Posterior cingulate gyrus (tissue), 11 donors: ENCODE measurements at places on chromosomes 3 and 15.
A peak's percentile ranks its signal among the peaks of the same experiment; 100 is the strongest.

GRCh38 chr3:57004229-57004628, 56.2 kb upstream of the SPATA12 start:
- DNase-seq, result no peak

DNA sequence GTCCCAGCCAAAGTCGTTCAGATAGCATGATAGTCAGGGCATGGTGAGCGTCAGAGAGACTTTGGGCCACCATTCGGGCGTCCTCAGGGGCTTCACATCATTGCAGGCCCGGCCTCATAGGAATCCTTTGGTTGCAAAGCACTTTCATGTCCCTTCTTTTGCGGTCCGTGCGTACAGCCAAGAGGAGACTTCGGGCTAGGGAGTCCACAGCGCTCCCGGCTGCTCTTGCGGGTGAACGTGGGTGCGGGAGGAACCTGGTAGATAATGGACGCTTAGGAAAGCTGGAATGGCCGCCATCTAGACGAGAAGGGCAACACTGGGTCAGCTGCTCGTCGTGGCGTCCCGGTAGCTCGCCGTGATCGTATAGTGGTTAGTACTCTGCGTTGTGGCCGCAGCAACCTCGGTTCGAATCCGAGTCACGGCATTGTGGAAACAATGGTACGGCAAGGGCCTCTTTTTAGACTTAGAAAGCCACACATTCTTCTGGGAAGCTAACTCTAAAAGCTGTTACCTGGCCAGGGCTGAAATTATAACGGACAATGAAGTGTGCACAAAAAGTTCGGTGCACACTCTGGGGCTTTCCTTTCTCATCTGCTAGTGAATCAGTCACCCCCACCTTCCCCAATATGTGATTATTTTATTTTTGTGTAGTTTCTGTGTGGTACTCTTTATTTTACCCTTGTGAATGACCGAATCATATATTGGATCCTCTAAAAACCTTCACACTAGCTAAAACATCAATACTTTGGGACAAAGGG, 13.2 kb upstream of the SHF start:
- DNase-seq, result peak; percentile 98

DNA sequence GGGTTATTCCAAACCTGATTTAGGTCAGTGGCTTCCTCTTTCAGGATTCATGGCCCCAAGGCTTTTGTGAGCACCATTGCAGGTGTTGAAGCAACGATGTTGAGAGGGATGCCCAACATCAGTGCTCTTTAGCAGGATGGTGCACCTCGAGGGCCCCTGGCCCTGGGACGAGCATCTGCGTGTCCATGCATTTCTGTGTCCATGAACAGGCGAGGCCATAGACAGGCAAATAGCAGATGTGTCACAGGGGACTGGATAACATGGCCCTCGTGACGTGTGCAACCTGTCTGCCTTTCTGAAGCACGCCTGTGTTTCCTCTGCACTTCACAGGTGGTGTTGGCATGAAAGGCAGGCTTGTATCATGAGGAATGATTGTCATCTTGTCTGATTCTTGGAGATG, 132.3 kb downstream of the SNRPN start:
- no peak for DNase-seq

GRCh38 chr3:183027276-183027675, 46.9 kb upstream of the DCUN1D1 start:
- DNase-seq, result no peak

DNA sequence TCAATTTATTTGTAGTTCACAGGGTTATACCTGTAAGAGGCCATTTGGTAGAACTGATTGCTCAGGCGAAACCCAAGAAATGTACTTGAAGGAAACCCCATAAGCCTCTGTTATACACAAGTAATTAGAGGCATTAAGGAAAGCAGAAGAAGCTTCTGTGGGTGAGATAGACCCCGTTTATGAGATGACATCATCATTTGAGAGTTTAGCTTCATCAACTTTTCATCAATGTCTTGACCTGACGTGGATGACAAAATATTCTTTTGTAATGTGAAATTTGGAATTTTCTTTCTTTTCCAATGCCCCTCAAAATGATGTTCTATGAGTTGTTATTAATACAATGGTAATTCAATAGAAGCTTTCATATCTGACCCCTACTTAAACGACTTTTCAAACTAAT, 136.2 kb downstream of the MDFIC2 start:
- DNase-seq, result no peak

DNA sequence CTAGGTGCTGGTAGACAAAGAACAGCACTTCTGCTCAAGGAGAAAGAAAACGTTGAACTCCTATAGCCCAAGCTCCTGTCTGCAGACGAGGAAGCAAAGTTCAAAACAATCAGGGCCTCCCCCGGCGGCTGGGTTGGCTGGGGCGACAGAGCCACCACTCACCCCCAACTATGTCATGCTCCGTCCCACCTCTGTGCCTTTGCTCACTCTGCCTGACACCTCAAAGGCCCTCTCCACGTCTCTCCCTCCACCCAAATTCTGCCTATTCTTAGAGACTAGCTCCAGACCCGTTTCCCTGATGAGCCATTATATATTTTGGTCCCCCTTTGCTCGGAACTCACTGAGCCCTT, 304.3 kb downstream of the TLE3 start:
- no peak for DNase-seq

- DNase-seq, result no peak
Observed at GRCh38 chr3:134274571-134274970, 23.9 kb upstream of the RYK start.
